ENCODE measurements at places on chromosomes 5 and 9.

DNA sequence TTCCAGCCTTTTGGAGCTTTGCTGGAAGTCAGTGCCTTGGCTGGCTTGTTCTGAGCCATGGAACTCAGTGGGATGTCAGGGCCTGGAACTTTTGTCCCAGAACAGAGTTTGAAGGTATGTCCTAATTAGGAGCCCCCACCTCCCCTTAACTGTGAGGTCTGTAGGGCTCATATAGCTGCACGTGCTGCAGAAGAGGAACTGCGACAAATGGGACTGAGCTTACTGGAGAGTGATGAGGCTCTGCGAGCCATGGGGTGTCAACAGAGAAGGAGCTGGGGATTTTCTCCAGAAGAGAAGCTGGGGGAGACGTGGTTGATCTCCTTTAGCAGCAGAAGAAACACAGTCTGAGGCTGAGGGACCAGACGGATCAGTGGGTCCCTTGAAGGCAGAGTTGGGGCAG lies 10.9 kb downstream of the TMEM8B start:
- DNase-seq: no peak

GRCh38 chr5:137649228-137649935 lies 86.5 kb downstream of the KLHL3 start:
- DNase-seq: no peak

GRCh38 chr5:112018846-112019245 lies 261.9 kb upstream of the NREP start:
- no peak for DNase-seq

GRCh38 chr5:86232246-86232645 lies 385.5 kb upstream of the COX7C start:
- DNase-seq: no peak

- DNase-seq: peak; percentile 54
Measured at GRCh38 chr9:3865141-3865772, 339.5 kb upstream of the RFX3 start.

- peak; percentile 64 for DNase-seq
Measured at GRCh38 chr5:5116956-5117355, 23.2 kb upstream of the ADAMTS16 start.

DNA sequence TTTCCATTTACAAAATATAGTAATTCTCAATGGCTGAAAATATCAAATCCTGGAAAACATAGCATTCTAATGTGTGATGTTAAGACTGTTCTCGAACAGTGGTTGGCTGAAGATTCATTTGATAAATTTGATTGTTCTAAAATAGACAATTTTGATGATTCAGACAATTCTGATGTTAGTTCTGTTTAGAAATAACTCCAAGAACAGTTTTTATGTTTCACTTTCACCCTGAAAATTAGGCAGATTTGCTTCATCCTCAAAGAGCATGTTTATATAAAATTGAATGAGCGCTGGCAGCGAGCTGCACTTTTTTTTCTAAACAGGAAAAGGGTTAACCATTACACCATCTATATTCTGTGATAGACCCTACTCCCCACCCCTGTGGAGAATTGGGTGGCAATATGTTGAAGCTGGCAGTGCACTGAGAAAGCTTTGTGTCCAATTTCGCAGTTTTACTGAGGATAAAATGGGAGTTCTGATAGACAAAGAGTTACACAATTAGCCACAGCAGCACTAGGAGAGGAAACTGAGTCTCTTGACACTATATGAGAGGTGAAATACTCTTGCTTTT lies 69.6 kb upstream of the TMED7 start:
- DNase-seq: no peak

Data from kidney tubule cell (primary cell).